ENCODE measurements at places on chromosomes 3 and 15.

- no peak for DNase-seq
Observed at GRCh38 chr3:98557324-98558010, 25.7 kb downstream of the GPR15 start.

- no peak for DNase-seq
Observed at GRCh38 chr3:60781935-60782334, 469.3 kb downstream of the FHIT start.

DNA sequence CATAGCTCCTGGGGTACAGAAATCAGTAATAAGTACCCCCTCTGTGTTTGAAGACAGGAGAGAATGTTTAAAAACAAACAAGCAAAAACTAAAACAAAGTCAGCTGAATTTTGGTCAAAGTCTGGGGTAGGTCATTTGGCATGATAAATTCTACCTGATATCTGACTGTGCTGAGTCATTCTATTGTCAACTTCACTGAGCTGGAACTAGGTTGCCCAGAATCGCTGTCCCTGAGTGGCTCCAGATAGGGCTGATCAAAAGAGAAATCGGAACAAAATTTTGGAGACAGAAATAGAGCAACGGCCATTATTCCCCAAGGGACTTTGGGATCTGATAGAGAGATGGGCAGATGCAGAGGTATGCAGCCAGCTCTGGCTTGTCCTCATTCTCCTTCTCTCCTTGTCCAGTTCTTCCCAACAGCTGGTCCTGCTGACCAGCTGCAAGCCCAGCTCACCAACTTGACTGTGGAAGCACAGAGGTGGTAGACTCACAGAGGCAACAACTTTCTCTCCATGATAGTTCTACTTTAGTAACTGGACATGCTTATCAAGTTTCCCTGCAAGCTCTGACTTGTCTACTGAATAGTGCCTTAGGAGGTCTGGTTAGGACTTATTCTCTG lies 57.3 kb upstream of the MYRIP start:
- DNase-seq = no peak

DNA sequence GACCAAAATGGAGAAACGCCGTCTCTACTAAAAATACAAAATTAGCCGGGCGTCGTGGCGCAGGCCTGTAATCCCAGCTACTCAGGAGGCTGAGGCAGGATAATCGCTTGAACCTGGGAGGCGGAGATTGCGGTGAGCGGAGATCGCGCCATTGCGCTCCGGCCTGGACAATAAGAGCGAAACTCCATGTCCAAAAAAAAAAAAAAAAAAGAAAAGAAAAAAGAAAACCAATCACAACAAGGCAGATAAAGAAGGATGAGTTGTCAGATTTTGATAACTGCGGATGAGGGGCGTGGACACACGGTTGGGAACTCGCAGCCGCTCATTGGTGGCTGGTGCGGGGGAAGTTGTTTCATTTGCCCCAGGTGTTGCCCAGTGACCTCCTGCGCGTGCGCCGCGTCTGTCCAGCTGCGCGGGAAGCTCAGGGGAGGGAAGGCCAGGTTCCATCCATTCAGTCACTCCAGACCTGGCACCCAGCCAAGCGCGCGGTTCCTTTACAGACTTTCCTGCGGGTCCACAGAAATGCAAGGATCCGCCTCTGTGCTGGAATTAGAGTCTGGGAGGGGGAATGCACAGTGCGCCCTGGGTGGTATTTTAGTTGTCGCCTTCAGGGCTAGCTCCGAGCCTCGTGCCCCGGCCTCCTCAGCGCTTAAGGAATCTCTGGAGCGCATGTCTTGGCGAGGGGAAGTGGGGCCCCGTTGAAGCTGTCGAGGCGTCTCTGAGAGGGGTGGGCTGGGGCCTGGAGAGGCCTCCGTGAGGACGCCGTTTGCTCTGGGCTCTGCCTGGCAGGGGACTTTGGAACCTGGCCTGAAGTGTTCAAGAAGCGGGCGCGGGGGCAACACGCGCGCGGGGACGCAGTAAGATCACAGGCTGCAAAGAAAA lies 708 bp upstream of the GCHFR start:
- peak; percentile 32 for DNase-seq

DNA sequence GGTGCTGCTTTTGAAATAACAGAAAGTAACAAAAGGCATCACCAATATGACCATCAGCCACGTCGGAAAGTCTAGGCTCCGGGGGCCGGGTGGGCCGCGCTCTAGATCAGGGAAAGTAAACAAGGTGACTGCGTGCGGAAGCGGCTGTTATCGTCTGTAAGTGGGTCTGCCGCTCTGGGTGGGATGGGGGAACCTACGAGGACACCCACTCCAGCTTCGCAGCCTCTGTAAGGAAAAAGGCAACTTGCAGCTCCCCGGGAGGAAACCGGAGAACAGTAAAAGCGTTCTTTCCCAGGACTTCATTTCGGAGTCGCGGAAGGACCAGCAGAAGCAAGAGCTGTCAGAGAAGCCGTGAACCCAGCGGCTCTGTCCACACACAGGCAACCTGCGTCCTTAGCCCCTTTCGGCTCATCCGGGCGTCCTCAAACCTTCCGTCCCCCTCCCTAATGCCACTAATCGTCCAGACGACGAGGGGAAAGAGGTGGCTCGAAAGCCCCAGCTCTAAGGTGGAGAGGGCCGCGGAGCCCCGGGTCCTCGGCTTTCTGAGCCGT lies 461 bp downstream of the XRN1 start:
- DNase-seq = peak; percentile 35

All from effector CD8-positive, alpha-beta T cell (primary cell).